ENCODE measurements at places on chromosomes 12 and 14.

DNA sequence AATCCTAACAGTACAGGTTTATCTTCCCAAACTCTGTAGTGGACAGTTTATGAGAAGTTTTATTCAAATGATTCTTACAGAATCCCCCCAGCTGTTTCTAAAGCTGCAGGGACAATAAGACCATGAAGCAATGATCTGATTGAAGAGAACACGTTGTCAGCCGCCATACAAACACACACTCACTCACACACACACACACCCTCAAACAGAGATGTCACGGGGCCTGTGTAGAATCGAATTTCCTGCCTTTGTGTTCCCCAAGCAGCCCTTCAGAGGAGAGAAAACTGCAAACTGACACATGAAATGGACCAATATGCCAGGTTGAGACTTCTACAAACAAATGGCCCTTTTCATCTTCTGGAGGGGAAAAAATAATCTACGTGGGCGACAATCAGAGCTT is 80.5 kb upstream of the TBX3 start:
- H3K36me3 ChIP-seq: no peaks in the 10 kb centered on the region
- no peaks in the 10 kb centered on the region for H3K27me3 ChIP-seq
- no peak for ATAC-seq
- no peaks in the 10 kb centered on the region for H3K4me1 ChIP-seq
- H3K4me3 ChIP-seq: no peak overlapping the region

DNA sequence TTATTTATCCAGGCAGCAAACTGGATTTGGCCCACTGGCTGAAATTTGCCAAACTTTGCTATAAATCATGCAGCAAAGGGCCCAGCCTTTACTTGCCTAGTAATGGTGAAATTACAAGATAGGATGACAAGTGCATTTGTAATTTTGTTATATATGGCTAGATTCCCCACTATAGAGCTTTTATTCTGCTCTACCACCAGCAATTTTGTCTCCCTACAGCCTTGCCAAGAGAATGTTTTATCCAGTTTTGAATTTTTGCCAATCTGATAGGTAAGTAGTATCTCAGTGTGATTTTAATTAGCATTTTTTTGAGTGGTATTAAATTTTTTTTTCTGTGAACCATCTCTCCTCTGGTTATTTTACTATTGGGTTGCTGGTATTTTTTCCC is 161.6 kb downstream of the SLC41A2 start:
- H3K27me3 ChIP-seq: no peaks in the 10 kb centered on the region
- no peak overlapping the region for H3K4me3 ChIP-seq
- no peaks in the 10 kb centered on the region for H3K4me1 ChIP-seq
- no peaks in the 10 kb centered on the region for H3K36me3 ChIP-seq

GRCh38 chr14:33689680-33690079 is 261.2 kb downstream of the EGLN3 start:
- ATAC-seq: no peak
- H3K36me3 ChIP-seq: no peaks in the 10 kb centered on the region
- no peak overlapping the region for H3K4me3 ChIP-seq
- no peak overlapping the region for H3K27ac ChIP-seq
- H3K4me1 ChIP-seq: no peaks in the 10 kb centered on the region

DNA sequence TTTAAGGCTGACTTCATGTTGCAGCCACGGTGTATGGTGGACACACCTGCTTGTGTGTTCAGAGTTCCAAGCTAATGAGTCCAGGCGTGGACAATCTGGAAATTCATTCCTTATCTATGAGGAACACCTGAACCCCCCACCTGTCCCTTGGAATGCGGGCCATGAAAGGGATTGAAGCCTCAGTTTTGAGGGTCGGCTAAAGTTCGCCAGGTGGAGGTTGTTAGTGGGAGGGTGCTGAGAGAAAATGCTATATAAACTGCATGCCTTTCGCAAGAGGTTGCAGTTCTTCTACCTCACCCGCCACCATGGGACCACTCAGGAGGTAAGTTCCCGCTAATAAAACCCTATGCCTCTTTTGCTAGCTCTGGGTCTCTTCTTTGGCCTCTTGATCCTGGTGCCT is 348.0 kb downstream of the BCL11B start:
- ATAC-seq: no peak
- no peaks in the 10 kb centered on the region for H3K4me1 ChIP-seq
- H3K27ac ChIP-seq: no peak overlapping the region
- H3K4me3 ChIP-seq: no peak overlapping the region

GRCh38 chr12:119758722-119759121 is 90.8 kb downstream of the PRKAB1 start:
- no peak for ATAC-seq
- no peaks in the 10 kb centered on the region for H3K4me1 ChIP-seq
- no peaks in the 10 kb centered on the region for H3K27me3 ChIP-seq
- H3K27ac ChIP-seq: no peak overlapping the region

All from stimulated activated memory B cell treated with anti-CD40 and anti-IgM and Interleukin-4, amounts not matched to agents 10 μg/mL and 1 μg/mL and 100 μg/mL, for 72 hours (primary cell).